ENCODE measurements at places on chromosomes 13 and 19.
A peak's percentile ranks its signal among the peaks of the same experiment; 100 is the strongest.

GRCh38 chr19:19475849-19476828, 39.2 kb downstream of the TSSK6 start:
- no peak for DNase-seq

GRCh38 chr13:110161112-110161882, 145.7 kb downstream of the COL4A1 start:
- DNase-seq: peak; percentile 39

DNA sequence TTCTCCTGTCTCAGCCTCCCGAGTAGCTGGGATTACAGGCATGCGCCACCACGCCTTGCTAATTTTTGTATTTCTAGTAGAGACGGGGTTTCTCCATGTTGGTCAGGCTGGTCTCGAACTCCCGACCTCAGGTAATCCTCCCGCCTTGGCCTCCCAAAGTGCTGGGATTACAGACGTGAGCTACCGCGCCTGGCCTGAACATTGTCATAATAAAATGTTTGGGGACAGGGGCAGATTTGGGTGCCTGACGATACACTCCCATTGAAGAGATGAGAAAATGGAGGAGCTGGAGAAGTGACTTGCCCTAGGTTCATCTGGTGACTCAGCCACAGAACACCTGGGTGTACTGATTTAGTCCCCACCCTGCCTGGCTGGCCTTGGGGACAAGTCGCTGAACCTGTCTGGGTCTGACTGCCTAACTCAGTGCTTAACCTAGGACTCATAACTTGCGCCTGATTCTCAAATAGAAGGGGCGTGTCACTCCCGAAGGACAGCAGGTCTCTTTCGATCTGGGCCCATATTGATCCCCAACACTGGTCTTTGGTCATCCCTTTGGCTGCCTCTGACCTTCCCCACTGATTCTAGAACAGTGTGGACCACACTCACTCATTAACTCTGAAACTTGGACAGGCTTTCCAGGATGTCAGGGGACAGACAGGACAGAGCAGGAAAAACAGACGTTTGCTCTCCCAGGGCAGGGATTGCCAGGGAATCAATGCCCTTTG, 7.6 kb upstream of the BICRA start:
- no peak for DNase-seq

DNA sequence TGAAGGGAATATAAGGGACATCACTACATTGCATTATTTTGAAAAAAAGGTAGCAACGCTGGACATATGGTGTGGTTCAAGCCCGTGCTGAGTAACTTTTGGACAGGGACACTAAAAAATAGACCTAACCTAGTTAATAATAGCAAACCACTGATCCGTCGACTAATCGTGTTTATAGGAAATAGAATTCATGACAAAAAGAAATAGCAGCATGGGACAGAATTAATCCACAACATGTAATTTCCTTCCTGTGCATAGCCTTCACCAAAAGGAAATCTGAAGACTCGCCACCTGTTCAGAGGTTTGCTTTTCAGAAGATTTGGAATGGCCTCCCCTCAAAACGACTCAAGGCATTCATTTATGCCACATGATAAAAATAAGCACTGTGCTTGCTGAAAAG, 128.7 kb downstream of the FGF14 start:
- no peak for DNase-seq

DNA sequence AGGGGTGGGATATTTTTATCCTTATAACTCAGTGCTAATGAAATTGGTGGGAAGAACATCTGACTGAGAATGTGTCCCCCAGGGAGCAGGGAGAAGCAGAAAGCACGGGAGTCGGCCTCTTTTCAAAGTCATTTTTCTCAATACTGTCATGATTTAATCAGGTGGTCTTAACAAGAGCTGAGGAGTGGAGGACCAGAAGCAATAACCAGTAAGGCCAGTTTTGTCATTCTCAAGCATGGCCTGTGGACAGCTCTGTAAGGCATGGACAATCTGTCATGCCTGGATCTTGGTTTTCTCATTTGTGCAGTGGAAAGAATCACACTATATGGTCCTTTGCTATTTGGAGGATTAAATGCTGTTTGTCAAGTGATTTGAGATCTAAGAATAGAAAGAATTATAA, 99.7 kb downstream of the TNFSF11 start:
- no peak for DNase-seq
